ENCODE measurements at places on chromosomes 7 and 10.
A peak's percentile ranks its signal among the peaks of the same experiment; 100 is the strongest.

- no peak for DNase-seq
Observed at GRCh38 chr10:76113952-76114351, 682.5 kb downstream of the LRMDA start.

DNA sequence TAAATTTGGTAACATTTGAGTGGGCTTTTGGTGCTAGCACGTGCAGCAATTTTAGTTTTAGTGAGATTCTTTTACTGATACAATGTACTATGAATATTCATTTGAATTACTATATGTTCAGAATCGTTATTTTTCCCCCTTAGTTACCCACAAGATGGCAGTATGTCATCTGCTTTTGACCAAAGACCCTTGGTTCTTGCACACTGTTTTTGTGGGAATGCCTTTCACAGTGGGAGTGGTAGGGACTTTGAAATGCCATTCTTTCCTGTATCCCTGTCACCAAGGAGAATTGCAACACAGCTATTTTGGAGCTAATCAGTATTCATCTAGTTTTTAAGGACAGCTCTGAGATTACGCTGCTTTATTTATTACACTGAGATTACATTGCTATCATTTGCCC, 40.6 kb downstream of the SEC23IP start:
- peak; percentile 7 for DNase-seq

DNA sequence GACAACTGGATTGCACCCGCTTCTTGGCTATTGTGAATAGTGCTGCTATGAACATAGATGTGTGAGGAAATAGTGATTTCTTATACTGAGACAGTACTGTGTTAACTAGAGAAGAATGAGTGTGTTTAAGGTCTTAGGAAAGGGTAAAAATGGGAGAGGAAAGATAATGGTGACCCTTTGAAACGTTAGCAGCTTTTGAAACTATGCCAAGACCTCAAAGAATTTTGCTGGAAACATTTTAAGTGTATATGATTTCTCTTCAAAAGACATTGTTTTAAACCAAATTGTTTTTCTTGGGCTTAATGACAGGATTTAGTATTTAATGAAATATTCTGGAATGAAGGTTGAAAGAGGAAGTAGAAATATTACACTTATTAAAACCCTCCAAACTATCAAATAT, 100.8 kb upstream of the ARHGAP21 start:
- no peak for DNase-seq

- no peak for DNase-seq
Observed at GRCh38 chr10:89789188-89789877, 87.9 kb downstream of the KIF20B start.

DNA sequence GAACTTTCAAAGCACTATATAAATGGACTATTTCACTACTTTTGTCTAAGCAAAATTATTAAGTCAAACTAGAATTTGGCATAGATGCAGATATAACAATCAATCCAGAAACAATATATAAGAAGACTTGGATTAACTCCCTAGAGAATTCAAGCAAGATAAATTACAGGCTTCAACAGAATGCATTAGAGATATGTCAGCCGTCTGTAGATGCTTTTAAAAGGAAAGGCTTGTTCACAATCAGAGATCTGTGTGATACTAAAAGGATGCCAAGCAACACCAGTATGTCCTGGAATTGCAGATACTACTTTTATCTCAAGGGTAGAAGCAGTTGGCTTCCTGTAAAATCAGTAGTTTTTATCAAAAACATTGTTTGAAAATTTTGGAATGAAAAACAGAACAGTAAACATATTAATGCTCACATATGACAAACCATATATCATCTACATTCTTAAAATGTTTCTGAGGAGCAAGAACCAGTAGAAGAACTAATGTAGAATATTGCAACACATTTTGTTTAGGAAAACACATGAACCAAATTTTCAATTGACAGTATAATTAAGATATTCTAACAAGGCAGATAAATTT, 947.9 kb upstream of the LRRN3 start:
- no peak for DNase-seq

- no peak for DNase-seq
Observed at GRCh38 chr10:1233031-1233430, 176.8 kb downstream of the WDR37 start.

- DNase-seq, result peak; percentile 26
Observed at GRCh38 chr7:43943417-43944187, 17.4 kb downstream of the UBE2D4 start.

DNA sequence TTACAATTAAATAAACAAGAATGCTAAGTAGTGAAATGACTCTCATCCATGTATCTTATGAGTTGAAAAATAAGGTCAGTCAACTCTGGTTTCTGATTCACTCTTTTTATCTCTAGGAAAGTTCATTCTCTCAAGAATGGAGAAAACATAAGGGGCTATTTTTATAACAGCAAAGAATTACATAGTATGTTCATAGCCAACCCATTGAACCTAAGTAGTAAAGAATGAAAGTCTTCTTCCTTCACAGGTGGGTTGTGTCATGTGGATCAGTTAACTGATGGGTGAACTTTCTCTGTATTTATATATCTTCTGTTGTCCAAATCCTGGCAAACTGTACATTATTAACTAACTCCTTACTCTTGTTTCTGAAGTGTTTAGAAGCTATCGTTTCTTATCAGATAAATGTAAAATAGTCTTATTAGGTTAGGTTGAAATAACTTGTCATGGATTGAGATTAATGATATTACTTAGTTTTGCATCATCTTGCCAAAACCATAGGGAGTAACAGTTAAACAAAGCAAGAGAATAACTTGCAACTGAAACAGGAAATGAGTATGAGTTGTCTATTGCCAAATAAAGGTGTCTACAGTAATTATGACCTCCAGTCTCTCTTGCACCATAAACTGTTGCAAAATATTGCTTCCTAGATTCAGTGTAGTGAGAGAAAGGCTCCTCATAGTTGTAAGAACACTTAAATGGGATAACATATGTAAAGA, 86.8 kb downstream of the ANKRD7 start:
- no peak for DNase-seq

DNA sequence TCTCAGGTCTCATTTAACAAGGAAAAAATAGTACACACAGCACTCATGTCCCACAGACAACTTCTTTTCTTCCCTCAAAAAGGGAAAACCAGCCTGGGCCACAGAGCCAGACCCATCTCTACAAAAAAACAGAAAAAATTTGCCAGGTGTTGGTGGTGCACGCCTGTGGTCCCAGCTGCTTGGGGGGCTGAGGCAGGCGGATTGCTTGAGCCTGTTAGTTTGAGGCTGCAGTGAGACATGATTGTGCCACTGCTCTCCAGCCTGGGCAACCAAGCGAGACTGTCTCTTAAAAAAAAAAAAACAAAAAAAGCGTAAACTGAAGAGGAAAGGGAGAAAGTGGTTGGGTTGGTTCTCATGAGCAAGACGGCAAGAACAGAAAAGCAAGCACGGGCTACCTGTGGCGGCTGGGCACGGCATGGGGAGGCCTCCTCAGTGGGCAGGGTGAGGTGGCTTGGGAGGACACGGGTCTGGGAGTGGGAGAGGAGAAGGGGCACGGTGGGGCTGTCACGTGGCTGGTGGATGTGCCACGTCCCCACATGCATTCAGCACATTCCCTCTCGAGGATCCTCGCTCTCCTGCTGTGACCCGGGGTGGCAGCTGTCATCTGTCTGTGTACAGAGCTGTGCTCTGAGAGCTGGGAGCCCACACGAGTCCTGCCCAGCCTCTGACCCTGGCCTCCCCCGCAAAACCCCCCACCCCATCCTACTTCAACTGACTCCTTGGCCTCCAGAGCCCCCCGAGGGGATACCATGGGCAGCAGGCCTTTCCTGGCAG, 219.7 kb downstream of the MLLT10 start:
- no peak for DNase-seq

DNA sequence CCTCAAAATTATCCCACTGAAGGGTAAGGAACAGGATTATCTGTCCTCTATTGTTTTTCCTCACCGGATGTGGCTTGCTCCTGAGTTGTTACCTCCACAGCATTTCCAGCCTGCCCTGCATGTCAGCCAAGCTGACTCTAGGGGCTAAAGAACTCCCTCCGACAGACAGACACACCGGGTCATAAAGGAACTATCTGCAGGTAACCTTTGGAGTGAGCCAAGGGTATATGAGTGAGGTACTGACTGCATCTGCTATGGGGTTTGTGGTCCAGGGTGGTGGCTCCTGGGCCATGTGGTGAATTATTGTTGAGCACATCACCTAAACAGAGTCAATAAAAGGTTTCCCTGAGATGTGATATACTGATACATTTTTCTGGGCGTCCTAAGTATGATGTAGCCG, 6.9 kb upstream of the KAZALD1 start:
- DNase-seq, result no peak

DNA sequence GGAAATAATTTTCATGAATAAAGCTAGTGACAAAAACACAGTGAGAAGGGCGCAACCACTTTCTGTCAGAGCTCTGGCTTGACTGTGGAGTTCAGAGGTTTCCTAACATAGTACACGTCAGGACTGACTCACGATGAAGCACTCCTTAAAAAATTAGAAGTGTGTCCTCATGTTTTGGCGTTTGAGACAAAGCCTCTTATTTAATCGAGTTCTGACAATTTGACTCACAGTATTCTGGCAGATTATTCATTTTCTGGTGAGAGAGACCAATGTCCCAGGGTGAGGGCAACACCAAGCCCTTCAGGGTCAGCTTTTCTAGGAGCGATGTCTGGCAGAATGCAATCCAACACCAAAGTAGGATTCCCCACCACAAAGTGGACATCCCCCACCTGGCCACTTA, 108.7 kb downstream of the DIP2C start:
- peak; percentile 97 for DNase-seq

DNA sequence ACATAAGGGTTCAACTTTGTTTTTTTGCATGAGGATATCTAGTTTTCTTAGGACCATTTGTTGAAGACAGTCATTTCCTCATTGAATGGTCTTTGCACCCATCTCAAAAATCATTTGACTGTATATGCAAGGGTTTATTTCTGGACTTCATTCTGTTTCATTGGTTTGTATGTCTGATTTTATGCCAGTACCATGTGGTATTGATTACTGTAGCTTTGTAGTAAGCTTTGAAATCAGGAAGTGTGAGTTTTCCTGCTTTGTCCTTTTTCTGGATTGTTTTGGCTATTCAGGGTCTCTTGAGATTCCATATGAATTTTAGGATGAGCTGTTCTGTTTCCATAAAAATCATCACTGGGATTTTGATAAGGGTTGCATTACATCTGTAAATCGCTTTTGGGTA, 63.9 kb downstream of the SND1 start:
- DNase-seq, result no peak

Measured in GM23248 (cell line).